Tibial artery (tissue), 4 donors: ENCODE measurements at places on chromosomes 5 and 9.

- peaks cover 24% of the 10 kb centered on the region for H3K36me3 ChIP-seq
- H3K27me3 ChIP-seq = no peaks in the 10 kb centered on the region
- H3K4me3 ChIP-seq = no peak overlapping the region
- H3K27ac ChIP-seq = no peak overlapping the region
These were observed 13.3 kb upstream of the LHX3 start for GRCh38 chr9:136218271-136218670.

- no peaks in the 10 kb centered on the region for H3K27me3 ChIP-seq
- H3K36me3 ChIP-seq = no peaks in the 10 kb centered on the region
- H3K27ac ChIP-seq = no peak overlapping the region
- no peaks in the 10 kb centered on the region for H3K4me1 ChIP-seq
- DNase-seq = no peak
These were observed 97.4 kb downstream of the OSTF1 start for GRCh38 chr9:75185585-75186170.

- H3K4me3 ChIP-seq = no peak overlapping the region
- peaks cover 29% of the 10 kb centered on the region for H3K36me3 ChIP-seq
- H3K27me3 ChIP-seq = no peaks in the 10 kb centered on the region
- H3K4me1 ChIP-seq = no peaks in the 10 kb centered on the region
- no peak overlapping the region for H3K27ac ChIP-seq
These were observed 79.3 kb downstream of the PTPN3 start for GRCh38 chr9:109418827-109419226.

DNA sequence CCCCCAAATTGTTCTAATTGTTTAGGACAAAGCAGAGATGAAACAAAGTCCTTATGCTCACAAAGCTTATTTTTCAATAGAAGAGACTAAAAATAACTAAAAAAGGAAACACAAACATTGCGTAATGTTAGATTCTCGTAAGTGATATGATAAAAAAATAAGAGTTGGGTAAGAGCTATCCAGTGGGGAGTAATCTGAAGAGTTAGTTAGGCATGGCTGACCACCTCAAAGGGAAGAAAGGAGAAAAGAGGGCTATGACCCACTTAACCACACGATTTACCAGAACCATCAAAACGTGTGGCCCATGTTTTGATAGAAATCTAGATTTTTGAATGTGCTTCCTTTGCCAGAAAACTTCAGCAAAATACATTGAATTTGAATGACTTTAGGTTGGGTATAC, 1296.8 kb upstream of the NUDT12 start:
- H3K36me3 ChIP-seq = no peaks in the 10 kb centered on the region
- H3K4me1 ChIP-seq = no peaks in the 10 kb centered on the region
- H3K27me3 ChIP-seq = no peaks in the 10 kb centered on the region
- no peak overlapping the region for H3K27ac ChIP-seq
- DNase-seq = no peak

GRCh38 chr9:131030239-131031004, 21.4 kb downstream of the LAMC3 start:
- no peak overlapping the region for H3K4me3 ChIP-seq
- no peaks in the 10 kb centered on the region for H3K36me3 ChIP-seq
- no peak overlapping the region for H3K27ac ChIP-seq
- no peaks in the 10 kb centered on the region for H3K4me1 ChIP-seq
- DNase-seq = no peak
- peaks cover 18% of the 10 kb centered on the region for H3K27me3 ChIP-seq

GRCh38 chr9:133224762-133225161, 15.7 kb upstream of the OBP2B start:
- H3K4me1 ChIP-seq = no peaks in the 10 kb centered on the region
- DNase-seq = no peak
- H3K27me3 ChIP-seq = peaks cover 51% of the 10 kb centered on the region

- no peak overlapping the region for H3K27ac ChIP-seq
- H3K4me1 ChIP-seq = no peaks in the 10 kb centered on the region
- no peak for DNase-seq
- H3K4me3 ChIP-seq = no peak overlapping the region
- no peaks in the 10 kb centered on the region for H3K27me3 ChIP-seq
These were observed 50.6 kb downstream of the ALDH1A1 start for GRCh38 chr9:72902268-72902667.

GRCh38 chr5:149427374-149427773, 48.3 kb upstream of the IL17B start:
- H3K27ac ChIP-seq = peak overlapping the region; percentile 98
- peaks cover 37% of the 10 kb centered on the region for H3K4me1 ChIP-seq
- H3K36me3 ChIP-seq = peaks cover 84% of the 10 kb centered on the region
- no peaks in the 10 kb centered on the region for H3K27me3 ChIP-seq

DNA sequence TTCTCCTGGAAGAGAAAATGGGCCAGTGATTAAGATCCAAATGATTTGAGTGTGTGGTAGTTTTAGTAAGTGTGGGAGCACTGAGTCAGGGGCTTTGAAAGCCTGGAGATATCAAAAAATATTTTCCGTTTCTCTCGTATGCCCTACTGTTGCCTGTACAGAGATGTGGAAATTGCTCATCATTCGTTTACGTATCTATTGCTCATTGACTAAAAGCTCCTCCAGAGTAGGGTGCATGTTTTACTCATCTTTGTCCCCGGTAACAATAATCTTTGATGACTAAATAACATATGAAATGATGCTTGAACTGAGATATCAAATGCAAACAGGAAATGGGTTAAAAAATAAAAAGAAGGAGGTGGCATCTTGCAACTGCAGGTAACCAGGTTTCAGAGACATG, 114.2 kb upstream of the FST start:
- no peak overlapping the region for H3K27ac ChIP-seq
- no peaks in the 10 kb centered on the region for H3K27me3 ChIP-seq
- no peak for DNase-seq
- H3K4me3 ChIP-seq = no peak overlapping the region
- peaks cover 9% of the 10 kb centered on the region for H3K4me1 ChIP-seq

DNA sequence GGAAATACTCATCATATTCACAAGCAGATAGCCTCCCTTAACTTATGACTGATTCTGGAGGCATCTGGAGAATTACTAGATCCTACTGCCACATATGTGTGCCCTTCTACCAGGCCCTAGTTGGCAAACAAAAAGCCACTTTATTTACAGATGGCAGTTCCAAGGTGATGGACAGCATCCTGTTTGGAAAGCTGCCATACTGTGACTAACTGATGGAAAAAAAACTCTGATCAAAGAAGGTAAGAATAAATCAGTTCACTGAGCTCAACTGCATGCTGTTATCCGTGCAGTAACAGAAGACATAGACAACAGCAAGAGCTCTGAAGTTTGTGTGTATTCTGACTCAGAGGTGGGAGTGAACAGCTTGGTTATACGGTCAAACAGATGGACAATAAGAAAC, 279.8 kb upstream of the POU5F2 start:
- H3K4me3 ChIP-seq = no peak overlapping the region
- no peaks in the 10 kb centered on the region for H3K4me1 ChIP-seq
- no peak overlapping the region for H3K27ac ChIP-seq

DNA sequence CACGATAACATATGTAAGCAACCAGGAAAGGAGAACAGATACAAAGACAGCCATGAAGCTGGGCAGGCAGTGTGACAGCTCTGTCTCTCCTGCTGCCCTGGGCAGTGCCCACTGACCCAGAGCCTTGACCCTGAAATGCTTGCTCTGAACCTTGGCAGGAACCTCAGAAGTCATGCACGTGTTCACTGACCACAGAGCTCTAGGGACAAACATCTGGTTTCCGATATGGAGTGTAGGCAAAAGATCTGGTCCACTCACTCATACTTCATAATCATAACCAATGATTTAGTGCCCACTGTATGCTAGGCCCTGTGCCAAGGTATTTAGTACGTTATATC, 102.6 kb downstream of the FSTL4 start:
- no peak for DNase-seq
- H3K36me3 ChIP-seq = no peaks in the 10 kb centered on the region
- H3K27ac ChIP-seq = no peak overlapping the region
- H3K4me3 ChIP-seq = no peak overlapping the region

DNA sequence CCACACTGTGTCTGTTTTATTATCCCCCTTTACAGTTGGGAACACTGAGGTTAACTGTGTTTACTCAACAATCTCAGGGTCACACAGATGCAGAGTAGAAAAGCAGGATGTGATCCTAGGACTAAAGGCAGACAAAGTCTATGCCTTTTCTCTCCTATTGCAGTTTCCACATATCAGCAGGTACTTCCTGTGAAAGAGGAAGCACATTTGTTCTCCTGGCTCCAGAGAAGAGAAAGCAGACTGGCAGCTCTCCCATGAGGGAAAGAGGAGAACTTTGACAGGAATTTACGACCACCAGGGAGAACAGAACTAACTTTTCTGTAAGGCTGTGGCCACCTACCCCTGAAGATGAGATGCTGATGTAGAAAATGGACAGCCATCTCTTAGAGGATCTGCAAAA, 84.2 kb upstream of the TNC start:
- H3K36me3 ChIP-seq = no peaks in the 10 kb centered on the region
- H3K4me3 ChIP-seq = no peak overlapping the region
- H3K4me1 ChIP-seq = no peaks in the 10 kb centered on the region
- no peaks in the 10 kb centered on the region for H3K27me3 ChIP-seq
- no peak for DNase-seq
- no peak overlapping the region for H3K27ac ChIP-seq

DNA sequence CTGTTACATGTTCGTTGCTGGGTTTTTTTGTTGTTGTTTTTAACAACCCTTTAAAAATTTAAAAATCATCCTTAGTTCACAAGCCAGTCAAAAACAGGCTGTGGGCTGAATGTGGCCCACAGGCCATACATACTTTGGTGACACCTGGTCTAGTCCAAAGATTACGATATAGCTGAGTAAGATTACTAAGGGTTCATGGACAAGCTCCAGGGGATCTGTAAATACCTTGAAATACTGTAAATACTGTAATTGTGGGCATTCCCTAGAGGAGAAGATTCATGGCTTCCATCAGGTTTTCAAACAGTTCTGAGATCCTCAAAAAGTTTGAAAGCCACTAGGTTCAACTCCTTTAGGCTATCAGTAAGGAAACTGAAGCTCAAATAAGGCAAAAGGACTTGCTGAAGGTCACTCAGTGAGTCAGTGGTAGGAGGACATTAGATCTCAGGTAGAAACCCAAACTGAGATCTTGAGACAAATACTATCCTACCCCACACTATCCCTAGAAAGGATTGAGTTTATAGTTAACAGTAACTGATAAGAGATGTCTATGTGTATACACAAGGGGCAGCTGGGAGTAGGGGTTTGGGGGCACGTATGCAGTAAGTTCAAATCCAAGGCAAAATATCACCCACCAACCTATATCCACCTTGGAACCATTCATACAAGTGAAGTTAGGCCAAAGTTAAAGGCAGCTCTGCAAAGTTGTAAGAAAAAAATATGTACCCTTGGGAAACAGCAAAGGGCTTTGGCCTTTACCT, 17.8 kb downstream of the RAB14 start:
- no peaks in the 10 kb centered on the region for H3K27me3 ChIP-seq
- no peak overlapping the region for H3K4me3 ChIP-seq
- peaks cover 25% of the 10 kb centered on the region for H3K36me3 ChIP-seq

GRCh38 chr9:110202232-110202631, 5.7 kb downstream of the C9orf152 start:
- H3K4me3 ChIP-seq = no peak overlapping the region
- peaks cover 8% of the 10 kb centered on the region for H3K27me3 ChIP-seq
- no peaks in the 10 kb centered on the region for H3K4me1 ChIP-seq
- no peak for DNase-seq
- H3K27ac ChIP-seq = no peak overlapping the region

DNA sequence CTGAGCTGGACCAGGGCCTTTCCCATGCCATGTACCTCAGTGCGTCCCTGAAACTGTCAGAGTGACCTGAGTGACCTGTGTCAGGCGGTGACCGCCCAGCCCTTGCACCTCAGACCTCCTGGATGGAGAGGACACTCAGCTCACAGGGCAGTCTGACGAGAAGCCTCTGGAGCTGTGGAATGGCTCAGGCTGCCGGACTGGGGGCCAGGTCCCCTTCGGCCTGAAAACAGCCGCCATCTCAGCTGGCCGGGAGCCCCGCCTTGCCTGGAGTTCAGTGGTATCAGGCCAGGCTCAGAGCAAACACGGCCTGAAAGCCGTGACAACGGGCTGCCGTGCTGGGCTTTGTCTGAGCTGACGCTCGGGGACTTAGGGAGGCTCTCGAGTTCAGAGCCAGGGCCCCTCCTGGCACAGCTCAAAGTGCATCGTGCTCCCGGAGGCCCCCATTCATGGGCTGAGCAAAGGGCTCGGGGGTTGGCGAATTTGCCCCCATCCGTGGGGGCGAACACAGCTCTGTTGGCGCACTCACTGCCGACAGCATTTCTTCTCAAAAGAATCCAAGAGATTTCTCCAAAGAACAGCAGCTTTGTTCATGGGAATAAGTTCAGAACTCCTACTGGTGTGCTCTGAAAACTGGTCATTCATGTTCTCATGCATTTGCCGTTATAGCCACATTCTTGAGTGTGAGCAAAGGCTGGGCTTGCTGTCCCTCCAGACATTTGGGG, 8.4 kb upstream of the SLC9A3 start:
- H3K27me3 ChIP-seq = no peaks in the 10 kb centered on the region
- no peak overlapping the region for H3K4me3 ChIP-seq
- H3K36me3 ChIP-seq = no peaks in the 10 kb centered on the region
- H3K4me1 ChIP-seq = no peaks in the 10 kb centered on the region

DNA sequence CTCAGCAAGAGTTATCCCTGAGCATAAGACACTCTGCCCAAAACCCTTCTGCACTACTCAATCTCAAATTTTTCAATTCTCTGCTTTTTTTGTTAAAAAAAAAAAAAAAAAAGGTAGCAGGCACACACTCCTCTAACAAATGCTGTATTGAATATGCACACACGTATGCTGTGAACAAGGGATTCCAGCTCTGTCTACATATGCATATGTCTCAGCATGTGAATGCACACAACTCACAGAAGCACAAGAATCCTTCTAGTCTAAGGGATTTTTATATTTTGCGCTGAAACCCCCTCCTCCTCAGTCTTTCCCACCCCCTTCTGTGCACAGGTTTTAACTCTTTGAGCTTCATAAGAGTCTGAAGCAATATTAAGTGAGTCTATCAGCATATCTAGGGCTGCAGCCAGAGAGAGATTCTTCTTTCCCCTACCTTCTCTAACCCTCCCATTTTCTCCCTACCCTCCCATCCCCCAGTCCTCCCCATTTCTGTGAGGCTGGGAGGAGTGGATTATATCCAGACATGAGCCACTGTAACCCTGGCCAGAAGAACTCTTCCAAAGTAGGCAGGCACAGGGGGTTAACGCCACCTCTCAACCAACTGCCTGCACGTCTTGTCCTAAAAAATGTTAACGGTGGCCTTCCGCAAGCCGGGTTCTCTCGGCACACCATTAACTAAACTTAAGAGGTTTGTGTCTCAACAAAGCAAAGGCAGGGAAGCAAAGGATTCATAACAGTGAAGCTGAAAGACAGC, 1.0 kb downstream of the GABRB2 start:
- peak overlapping the region; percentile 20 for H3K4me3 ChIP-seq
- no peak for DNase-seq
- H3K36me3 ChIP-seq = no peaks in the 10 kb centered on the region
- no peaks in the 10 kb centered on the region for H3K4me1 ChIP-seq
- no peak overlapping the region for H3K27ac ChIP-seq
